ENCODE measurements at places on chromosomes 13 and 19.
A peak's percentile ranks its signal among the peaks of the same experiment; 100 is the strongest.

DNA sequence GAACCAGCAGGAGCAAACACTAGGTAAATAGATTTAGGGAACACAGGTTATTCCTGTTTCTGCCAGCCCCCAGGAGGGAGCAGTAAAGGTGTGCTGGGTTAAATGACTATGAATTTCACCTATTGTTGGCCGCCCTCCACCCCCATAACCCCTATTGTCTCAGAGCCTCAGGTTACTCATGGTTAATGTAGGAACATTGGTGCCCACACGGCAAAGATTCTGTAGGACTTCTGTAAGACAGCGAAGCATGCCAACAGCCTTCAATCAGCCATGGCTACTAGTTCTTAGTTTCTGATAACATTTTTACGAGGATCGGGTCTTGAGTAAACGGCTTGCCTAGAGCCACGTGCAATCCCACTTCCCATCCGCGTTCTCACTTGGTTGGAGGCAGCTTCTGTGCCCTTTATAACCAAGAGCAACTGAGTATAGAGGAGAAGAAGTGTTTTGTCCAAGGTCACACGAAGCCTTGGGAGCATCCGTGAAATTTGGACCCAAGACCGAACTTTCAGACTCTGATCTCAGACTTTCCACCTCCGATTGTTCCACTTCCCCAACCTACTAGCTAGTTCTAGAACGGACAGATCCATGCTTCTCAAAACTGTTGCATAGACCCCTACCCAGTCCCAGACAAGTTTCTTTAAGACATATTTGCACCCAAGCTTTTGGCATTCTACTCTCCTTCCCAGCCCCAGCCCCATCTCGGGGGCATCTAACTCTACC is 5.1 kb upstream of the CACNG8 start:
- DNase-seq, result no peak

- no peak for DNase-seq
Measured at GRCh38 chr19:33424181-33424580, 50.7 kb downstream of the CEBPG start.

GRCh38 chr19:32901504-32902161 is 32.1 kb upstream of the SLC7A9 start:
- peak; percentile 15 for DNase-seq

- no peak for DNase-seq
Measured at GRCh38 chr19:3289971-3290569, 65.6 kb downstream of the CELF5 start.

All from M059J (cell line).